ENCODE measurements at places on chromosomes 7 and 10.
A peak's percentile ranks its signal among the peaks of the same experiment; 100 is the strongest.

DNA sequence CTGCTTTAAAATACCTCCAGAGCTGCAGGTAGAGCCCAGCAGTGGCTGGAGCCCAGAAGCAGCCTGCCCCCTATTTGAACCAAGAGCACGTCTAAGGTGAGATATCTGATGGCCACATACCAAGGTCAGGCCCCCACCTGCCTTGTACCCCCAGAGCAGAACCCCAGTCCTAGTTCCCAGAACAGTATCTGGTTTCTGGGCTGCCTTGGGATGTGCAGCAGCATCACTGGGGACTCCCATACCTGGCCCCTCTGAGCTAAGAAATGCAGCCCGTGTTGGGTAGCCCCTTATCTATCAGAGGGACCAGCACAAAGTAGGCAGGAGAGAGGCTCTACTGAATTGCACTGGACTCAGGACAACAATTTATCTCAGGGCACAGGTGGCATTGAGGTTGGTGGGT lies 8.9 kb downstream of the SFTPD start:
- peaks cover 14% of the 10 kb centered on the region for H3K27me3 ChIP-seq
- no peak for DNase-seq
- no peaks in the 10 kb centered on the region for H3K36me3 ChIP-seq
- H3K27ac ChIP-seq, result no peak overlapping the region
- H3K4me3 ChIP-seq, result no peak overlapping the region
- H3K4me1 ChIP-seq, result peaks cover 11% of the 10 kb centered on the region

DNA sequence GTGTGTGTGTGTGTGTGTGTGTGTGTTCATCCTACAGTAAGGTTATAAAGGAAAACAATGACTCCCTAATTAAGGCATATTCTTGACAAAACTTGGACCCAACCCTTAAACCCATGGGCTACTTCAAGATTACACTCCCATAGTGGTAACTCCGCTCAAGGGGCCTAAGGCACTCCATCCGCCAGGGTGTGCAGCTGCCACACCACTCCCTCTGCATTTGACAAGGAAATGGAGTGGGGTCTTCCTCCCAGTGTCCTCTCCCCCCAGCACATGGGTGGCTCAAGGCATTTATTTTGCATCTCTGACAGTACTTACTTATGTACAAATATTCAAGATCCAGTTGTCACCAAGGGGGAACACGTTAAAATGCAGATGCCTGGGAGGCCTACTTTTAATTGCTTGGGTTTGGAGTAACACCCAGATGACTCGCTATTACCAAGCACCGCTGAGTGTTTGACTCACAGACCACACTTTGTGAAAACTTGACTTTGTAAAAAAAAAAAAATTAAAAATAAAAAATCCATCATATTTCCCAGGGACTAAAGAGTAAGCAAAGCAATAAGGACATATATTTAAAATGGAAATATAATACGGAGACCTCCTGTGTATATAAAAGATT lies 53.0 kb upstream of the AGR3 start:
- H3K4me3 ChIP-seq, result no peak overlapping the region
- DNase-seq, result no peak
- no peaks in the 10 kb centered on the region for H3K36me3 ChIP-seq
- peaks cover 54% of the 10 kb centered on the region for H3K4me1 ChIP-seq
- H3K27me3 ChIP-seq, result no peaks in the 10 kb centered on the region

DNA sequence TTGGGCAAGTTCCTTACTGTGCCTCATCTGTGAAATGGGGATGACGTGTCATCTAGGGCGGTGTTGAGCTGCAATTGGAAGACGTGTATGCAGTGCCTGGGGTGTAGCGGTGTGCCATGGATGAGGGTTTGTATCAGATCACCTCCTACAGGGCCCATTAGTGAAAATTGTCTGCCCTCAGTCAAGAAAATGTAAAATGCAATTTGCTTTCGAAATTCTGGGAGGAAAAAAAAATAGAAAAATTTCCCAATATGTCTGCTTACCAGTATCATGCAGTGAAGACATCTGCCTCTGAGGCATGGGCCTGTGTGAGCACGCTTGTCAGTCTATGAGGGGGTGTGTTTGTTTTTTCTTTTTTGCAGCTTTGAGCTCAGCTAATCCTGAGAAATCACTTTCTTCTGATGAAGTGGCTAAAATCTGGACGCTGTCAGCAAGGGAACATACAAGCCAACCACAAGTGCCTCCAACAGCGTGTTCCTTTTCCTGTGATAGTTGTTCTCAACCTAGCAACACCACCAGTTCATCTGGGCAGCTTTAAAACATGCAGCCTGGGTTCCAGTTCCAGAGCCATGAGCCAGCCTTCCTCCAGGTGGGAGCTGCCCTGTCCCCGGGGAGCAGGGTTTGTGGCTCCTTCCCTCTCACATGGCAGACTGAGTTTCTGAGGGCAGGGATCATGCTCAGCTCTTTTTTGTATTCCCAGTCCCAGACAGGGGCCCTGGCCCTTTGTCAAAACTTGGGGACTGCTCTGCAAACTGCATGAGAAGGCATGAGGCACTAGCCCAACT lies 10.3 kb downstream of the FAM241B start:
- DNase-seq, result no peak
- H3K4me1 ChIP-seq, result no peaks in the 10 kb centered on the region
- H3K36me3 ChIP-seq, result no peaks in the 10 kb centered on the region
- H3K4me3 ChIP-seq, result no peak overlapping the region
- H3K27ac ChIP-seq, result no peak overlapping the region

DNA sequence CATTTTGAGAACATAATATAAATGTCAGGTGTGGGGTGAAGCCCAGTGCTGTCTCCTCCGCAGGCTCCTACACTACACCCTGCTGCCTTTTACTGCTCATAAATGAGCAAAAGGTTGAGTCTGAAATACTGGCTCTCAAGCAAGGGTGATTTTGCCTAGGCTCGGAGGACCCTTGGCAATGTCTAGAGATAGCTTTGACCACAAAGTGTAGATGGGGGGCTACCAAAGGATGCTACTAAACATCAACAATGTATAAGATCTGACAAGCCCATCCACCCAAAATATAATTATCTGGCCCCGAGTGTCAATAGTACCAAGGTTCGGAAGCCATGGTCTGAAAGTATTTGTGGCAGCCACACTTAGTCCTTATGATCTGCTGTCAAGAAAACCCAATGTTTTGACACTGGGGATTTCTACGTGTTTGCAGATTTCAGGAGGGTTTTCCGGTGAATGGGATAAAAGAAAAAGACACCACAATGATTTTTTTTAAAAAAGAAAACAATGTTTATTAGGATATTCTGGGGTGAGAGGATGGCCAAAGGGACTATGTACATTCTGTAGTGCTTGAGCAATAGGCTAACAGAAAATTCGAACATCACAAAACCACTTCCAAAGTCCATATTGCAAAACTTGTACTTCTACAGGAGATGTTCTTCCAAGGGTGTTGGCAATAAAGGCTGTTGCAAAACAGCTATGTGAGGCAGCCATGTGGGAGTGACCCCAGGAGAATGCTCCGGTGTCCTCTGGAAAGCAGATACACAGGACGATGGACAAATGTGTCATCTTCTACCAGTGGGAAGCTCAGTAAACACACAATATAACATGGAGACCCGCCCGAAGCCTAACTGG lies 216.3 kb downstream of the GFRA1 start:
- no peaks in the 10 kb centered on the region for H3K4me1 ChIP-seq
- H3K27ac ChIP-seq, result no peak overlapping the region
- H3K27me3 ChIP-seq, result no peaks in the 10 kb centered on the region
- H3K4me3 ChIP-seq, result no peak overlapping the region
- no peaks in the 10 kb centered on the region for H3K36me3 ChIP-seq

- H3K4me1 ChIP-seq, result peaks cover 22% of the 10 kb centered on the region
- no peaks in the 10 kb centered on the region for H3K27me3 ChIP-seq
- peaks cover 18% of the 10 kb centered on the region for H3K36me3 ChIP-seq
- H3K27ac ChIP-seq, result peak overlapping the region; percentile 82
- H3K4me3 ChIP-seq, result peak overlapping the region; percentile 61
Measured at GRCh38 chr10:69408318-69409175, 8.2 kb downstream of the TACR2 start.

- H3K36me3 ChIP-seq, result no peaks in the 10 kb centered on the region
- no peaks in the 10 kb centered on the region for H3K4me1 ChIP-seq
- no peak for DNase-seq
- peaks cover 32% of the 10 kb centered on the region for H3K27me3 ChIP-seq
- no peak overlapping the region for H3K4me3 ChIP-seq
Measured at GRCh38 chr10:111277661-111278060, 200.8 kb downstream of the ADRA2A start.

DNA sequence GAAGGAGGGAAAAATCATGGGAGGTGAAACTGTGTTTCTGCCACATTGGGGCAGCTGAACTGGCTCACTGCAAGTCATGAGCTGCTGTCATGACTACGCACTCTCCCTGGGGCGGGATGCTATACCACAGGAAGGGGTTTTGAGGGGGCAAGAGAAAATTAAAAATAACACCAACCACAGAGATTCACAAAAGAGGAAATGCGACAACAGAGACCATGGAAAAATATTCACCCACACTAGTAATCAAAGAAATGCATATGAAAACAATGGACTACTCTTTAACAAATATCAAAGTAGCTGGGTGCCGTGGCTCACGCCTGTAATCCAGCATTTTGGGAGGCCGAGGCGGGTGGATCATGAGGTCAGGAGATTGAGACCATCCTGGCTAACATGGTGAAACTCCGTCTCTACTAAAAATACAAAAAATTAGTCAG lies 65.2 kb upstream of the TM9SF3 start:
- H3K36me3 ChIP-seq, result no peaks in the 10 kb centered on the region
- DNase-seq, result no peak
- peaks cover 41% of the 10 kb centered on the region for H3K4me1 ChIP-seq
- H3K27me3 ChIP-seq, result no peaks in the 10 kb centered on the region

DNA sequence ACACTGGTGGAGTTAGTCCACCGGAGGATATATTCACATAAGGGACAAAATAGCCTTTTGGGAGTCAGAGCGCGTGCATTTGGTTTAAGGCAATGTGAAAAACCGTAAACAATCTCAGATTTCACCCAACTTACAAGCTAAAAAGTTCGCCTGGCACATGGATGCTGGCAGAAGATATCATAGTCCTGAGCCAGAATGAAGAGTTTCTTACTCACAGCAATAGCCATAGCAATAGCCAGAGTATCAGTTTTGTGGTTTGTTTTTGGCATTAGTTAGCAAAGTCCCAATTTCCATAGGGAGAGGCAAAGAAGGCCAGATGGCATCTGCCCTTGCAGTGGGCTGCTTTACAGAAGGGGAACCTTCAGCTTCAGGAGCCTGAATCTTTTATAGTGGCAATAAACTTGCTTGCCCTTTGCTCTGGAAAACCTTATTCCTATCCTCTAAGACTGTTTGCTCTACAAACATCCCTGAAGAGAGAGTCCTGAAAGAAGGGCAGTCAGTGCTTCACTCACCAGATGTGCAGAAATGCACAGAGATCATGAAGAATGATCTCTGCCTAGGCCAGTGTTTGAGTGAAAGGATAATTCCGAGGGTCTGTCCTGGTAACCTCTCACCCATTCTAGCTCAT lies 28.7 kb upstream of the RSBN1L start:
- H3K4me1 ChIP-seq, result no peaks in the 10 kb centered on the region
- H3K36me3 ChIP-seq, result no peaks in the 10 kb centered on the region
- H3K27ac ChIP-seq, result no peak overlapping the region
- no peak for DNase-seq

- H3K27me3 ChIP-seq, result peaks cover 18% of the 10 kb centered on the region
- H3K36me3 ChIP-seq, result no peaks in the 10 kb centered on the region
- H3K4me1 ChIP-seq, result no peaks in the 10 kb centered on the region
- H3K4me3 ChIP-seq, result no peak overlapping the region
- DNase-seq, result no peak
Measured at GRCh38 chr7:155848691-155849669, 36.7 kb upstream of the SHH start.

- no peak overlapping the region for H3K27ac ChIP-seq
- no peak for DNase-seq
- peaks cover 6% of the 10 kb centered on the region for H3K27me3 ChIP-seq
- no peaks in the 10 kb centered on the region for H3K36me3 ChIP-seq
- H3K4me1 ChIP-seq, result peaks cover 11% of the 10 kb centered on the region
Measured at GRCh38 chr10:103547391-103547946, 54.0 kb downstream of the NEURL1 start.

DNA sequence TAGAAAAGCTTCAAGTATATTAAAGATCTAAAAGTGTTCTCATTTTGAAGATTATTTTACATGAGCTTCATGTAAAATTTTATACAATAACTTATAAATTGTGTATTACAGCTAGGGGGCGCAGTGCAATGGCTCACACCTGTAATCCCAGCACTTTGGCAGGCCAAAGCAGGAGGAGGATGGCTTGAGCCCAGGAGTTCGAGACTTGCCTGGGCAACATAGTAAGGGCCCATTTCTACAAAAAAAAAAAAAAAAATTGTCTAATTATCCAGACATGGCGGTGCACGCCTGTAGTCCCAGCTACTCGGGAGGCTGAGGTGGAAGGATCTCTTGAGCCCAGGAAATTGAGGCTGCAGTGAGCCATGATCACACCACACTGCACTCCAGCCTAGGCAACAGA lies 16.6 kb downstream of the ACBD5 start:
- H3K4me1 ChIP-seq, result peaks cover 16% of the 10 kb centered on the region
- no peak overlapping the region for H3K27ac ChIP-seq
- H3K36me3 ChIP-seq, result peaks cover 57% of the 10 kb centered on the region
- no peak overlapping the region for H3K4me3 ChIP-seq
- DNase-seq, result peak; percentile 47
